ENCODE measurements at places on chromosomes 1 and 21.

DNA sequence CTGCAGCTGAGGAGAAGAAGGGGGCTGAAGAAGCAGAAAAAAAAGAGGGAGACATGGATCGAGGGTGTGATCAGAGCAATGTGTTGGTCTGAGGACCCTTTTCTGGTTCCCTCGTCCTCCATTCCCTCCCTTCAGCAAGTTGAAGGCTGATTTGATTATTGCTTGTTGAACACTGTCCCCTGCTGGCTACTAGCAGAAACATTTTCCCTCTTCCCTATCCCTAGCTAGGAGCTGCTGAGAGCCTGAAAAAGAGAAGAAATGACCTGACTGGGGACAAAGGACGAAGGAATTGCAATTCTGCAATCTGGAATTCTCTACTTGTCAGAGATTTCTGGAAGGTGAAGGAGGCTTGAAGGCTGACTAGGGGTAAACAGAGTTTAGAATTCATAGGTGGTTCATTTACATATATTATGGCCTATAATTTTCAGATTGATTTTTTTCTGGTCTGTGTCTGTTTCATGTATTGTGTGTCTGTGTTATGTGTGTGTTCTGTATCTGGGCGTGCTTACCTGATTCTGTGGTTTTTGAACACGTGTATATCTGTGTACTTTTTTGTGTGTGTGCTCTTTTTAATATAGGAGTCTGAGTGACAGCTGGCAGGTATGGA is 9.8 kb downstream of the NHLH1 start:
- no peak for DNase-seq

DNA sequence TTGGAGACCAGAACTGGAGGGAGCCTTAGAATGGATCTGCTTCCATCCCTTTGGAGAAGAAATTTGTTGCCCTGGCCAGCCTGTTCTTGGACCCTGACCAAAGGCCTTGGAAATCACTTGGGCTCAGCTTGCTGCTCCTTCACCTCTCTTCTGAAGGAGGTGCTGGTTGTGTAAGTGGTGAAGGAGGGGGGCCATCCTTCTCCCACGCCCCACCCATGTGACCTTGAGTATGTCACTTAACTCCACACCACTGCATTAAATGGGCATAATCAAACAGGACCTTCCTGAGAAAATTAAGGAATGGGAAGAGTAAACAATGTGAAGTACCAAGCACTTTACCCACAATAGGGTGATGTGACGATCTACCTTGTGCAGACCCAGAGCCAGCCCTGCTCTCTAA is 68.3 kb upstream of the GJB5 start:
- DNase-seq: no peak

GRCh38 chr1:11648732-11649158 is 5.5 kb downstream of the FBXO2 start:
- peak; percentile 15 for DNase-seq

GRCh38 chr1:66355756-66356155 is 178.2 kb upstream of the SGIP1 start:
- DNase-seq: no peak

GRCh38 chr1:195158091-195158490 is 1450.1 kb downstream of the KCNT2 start:
- DNase-seq: no peak

DNA sequence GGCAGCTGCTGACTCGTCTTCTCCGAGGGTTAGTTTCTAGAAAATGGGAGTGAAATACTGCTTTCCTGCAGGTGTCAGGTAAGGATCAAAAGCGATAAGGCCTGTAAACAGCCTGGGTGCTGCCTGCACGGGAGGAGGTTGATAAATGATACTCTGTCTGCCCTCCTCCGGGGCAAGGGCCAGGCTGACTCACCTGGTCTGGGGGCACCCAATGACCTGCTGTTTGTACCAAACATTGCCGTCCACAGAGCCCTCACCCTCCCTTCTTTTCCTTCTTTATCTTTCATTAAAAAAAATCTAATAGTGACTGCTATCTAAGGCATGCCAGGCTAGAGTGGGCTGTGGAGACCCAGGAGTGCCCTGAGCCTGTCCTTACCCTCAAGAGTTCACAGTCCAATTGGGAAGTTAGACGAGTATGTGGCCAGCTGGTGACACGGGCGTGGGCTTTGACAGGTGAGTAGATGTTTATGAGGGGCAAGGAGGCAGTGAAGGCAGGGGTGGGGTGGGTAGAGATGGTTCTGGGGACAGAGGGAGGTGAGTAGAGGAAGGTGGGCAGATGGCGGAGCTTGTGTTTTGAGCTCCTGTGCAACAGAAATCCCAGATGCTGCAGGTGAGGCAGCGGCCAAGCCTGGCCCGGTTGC is 16.2 kb downstream of the EDN2 start:
- DNase-seq: no peak

- DNase-seq: no peak
These were observed 24.2 kb downstream of the CCDC185 start for GRCh38 chr1:223417444-223417843.

DNA sequence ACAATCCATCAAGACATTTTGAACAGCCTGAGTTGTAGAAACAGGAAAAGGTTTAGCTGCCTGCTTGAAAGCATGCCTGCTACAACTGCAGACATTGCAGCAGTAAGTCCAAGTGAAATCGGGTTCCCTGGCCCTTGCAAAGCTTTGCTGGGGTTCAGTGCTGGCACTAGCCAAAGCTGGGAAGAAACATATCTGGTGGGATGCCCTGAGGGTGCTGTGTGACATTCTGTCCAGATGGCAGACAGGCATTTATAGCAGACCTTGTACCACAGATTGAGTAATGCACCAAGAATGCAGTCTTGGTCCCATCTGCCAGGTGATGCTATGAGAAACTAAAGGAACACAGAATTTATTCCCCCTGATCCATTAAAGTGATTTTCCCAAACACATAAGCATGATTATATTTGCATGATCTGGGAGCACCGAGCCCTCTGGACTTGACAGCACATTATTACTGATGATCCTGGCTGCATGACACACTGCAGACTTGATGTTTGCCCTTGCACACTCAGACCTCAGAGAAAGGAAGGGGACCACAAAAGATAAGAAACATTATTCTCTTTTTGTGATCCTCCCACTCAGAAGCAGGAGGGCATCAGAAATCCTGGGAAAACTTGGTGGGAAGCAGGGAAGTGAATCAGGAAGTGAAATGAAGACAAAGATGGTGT is 223.7 kb upstream of the FAM78B start:
- no peak for DNase-seq

DNA sequence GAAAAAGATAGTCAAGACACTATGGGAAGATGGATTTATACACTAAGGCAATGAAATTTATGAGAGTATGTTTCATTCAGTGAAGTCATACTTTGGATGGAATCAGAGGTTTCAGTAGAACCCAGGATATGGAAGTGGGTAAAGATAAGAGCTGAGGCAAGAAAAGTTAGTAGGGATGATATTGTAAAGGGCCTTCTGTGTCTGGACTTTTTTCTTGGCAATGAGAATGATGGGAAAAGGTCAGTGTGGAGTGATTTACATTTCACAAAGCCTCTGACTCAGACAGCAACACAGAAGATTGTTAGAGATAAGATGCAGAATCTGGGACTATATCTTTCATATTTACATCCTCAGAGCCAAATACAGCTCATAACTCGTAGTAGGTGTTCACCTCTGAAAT is 32.1 kb downstream of the SH3BGR start:
- no peak for DNase-seq

- no peak for DNase-seq
These were observed 16.9 kb downstream of the TENT5C start for GRCh38 chr1:117622726-117623125.

- no peak for DNase-seq
These were observed 149.9 kb upstream of the DNAH14 start for GRCh38 chr1:224779536-224779935.

DNA sequence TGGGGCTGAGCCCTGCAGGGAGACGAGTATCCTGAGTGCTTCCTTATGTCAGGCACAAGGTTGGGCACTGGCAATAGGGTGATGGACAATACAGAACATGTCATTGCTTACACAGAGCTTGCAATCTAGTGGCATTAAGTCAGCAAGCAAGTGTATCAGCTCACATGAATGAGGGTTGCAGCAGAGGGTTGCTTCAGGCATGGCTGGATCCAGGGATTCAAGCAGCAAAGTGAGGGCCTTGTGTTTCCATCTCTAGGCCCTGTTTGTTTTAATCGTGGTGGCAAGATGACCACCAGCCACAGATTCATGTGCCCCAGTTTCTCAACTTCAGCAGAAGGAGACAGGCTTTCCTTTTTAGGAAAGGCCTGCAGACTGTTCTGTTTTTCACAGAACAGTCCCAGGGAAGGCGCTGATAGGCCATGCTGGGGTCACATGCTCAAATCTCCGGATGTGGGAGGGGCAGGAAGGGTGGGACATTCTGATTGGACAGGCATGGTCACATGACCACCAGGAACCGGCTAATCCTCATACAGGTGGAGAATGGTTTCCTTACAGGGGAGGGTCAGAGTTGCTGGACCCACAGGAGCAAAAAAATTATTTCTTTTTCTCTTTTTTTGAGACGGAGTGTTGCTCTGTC is 14.4 kb downstream of the PLOD1 start:
- no peak for DNase-seq

GRCh38 chr1:12454406-12455391 is 163.3 kb downstream of the DHRS3 start:
- DNase-seq: no peak

DNA sequence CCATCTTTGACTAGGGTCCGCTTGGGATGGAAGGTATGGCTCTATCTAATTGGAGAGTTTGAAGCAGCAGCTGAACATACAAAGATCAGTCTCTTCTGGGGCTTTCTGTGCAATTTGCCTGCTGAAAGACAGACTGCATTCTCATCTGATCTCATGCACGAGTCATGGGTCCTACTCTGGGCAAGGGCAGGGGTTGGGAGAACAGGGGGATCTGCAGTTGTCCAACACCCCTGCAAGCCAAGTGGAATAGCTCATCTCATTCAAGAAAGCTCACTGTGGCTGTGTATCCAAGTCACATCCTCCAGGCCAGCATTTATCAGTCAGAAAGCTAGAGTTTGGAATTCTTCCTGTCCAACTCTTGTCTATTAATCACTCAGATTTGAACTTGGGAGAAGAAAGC is 177.2 kb upstream of the C8B start:
- DNase-seq: no peak

DNA sequence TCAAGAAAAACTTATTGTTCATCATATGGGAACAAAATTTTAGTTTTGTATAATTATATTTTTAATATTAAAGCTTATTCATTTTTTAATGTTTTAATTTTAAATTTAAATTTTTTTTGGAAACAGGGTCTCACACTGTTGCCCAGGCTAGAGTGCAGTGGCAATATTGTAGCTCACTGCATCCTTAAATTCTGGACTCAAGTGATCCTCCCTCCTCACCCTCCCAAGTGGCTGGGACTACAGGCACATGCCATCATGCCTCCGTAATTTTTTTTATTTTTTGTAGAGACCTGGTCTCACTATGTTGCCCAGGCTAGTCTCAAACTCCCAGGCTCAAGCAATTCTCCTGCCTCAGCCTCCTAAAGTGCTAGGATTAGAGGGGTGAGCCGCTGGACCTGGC is 20.2 kb upstream of the FAM76A start:
- DNase-seq: no peak

DNA sequence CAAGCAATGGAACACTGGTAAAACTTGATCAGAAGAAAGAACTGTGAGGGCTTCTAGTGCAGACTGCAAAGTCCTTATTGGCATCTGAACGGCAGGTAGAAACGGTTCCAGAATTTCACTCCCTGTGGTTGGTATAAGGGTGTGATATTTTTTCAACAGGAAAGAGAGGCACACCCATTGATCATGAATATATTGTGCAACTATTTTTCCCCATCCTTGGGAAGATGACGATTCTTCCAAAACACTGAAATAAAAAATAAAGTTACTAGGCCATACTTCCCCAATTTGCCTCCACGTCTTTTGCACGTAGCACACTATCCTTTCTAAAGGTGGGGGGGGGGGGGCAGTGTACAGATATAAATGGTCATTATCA is 49.6 kb downstream of the TARBP1 start:
- DNase-seq: no peak

DNA sequence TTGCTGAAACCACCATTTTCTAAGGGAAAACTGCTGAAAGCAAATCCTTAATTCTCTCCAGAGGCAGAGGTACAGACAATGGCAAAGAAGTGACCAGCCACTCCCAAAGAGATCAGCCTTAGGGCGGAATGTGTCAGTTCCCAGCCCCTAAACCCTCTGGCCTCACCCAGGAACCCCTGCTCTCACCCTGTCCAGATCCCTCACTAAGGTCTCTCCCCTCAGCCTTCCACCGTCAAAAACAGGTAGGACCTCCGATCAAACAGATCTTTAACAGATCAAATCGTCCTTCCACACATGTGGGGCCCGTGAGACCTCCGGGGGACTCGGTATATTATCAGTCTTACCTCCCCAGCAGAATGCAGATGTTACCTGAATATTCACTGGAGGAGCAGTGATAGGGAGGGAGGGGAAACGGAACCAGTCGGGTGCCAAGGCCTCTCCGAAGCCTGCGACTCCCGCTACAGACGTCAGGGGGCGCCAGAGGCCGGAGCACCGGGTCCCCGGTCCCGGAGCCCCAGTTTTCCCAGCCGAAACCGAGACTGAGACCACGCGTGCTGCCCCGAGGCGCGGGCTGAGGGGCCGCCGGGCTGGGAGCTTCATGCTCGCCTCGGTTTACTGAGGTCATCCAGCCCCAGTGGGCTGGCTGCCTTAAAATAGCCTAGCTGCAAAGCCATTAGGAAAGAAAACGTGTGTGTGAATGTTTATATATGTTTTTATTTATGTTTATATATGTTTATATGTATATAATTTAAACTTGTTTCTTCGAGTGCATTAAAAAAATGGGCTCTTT is 23.6 kb downstream of the GPA33 start:
- DNase-seq: peak; percentile 86

- DNase-seq: peak; percentile 47
These were observed at the start of gene PITHD1 for GRCh38 chr1:23777979-23778814. Gene PITHD1 (plus strand): TSS chr1:23778418. CDS start chr1:23778516, 98 bp downstream.

GRCh38 chr1:174692313-174692712 is 244.5 kb downstream of the GPR52 start:
- DNase-seq: no peak

DNA sequence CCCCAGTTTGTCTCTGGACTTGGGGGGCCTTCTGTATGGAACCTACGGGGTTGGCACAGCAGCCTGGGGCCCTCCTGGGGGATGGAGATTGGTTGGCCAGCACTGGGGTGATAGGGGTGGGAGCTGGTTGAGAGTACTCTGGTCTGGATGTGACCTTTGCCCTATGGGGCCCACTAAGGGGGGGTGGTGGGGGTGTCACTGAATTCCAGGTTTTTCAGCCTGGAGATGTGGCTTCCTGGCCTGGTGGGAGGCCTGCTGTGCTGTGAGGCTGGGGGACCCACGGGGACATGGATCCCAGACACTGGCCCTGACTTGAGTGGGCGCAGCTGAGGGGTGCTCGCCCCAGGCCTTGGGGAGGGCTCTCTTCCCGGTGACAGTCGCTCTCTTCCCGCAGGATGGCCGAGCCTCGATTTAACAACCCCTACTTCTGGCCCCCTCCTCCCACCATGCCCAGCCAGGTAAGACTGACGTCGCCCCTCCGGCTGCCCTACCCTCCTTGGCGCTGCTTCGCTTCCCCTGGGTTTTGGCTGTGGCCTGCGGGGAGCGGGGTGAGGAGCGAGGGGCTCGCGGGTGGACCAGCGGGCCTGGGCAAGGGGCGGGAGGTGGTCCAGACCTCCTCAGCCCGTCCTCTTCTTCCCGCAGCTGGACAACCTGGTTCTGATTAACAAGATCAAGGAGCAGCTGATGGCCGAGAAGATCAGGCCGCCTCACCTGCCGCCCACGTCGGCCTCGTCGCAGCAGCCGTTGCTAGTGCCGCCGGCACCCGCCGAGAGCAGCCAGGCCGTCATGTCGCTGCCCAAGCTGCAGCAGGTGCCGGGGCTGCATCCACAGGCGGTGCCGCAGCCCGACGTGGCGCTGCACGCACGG is 19.6 kb downstream of the ZNF362 start:
- no peak for DNase-seq

GRCh38 chr1:223482766-223483165 is 89.6 kb downstream of the CCDC185 start:
- DNase-seq: no peak

GRCh38 chr1:36553591-36554322 is 71.0 kb upstream of the CSF3R start:
- peak; percentile 78 for DNase-seq
